ENCODE measurements at places on chromosomes 2 and 18.

GRCh38 chr2:109607766-109608165 lies 6.0 kb downstream of the SEPTIN10 start:
- DNase-seq, result no peak

- DNase-seq, result no peak
Measured at GRCh38 chr2:216339456-216340279, 32.6 kb downstream of the MARCHF4 start.

DNA sequence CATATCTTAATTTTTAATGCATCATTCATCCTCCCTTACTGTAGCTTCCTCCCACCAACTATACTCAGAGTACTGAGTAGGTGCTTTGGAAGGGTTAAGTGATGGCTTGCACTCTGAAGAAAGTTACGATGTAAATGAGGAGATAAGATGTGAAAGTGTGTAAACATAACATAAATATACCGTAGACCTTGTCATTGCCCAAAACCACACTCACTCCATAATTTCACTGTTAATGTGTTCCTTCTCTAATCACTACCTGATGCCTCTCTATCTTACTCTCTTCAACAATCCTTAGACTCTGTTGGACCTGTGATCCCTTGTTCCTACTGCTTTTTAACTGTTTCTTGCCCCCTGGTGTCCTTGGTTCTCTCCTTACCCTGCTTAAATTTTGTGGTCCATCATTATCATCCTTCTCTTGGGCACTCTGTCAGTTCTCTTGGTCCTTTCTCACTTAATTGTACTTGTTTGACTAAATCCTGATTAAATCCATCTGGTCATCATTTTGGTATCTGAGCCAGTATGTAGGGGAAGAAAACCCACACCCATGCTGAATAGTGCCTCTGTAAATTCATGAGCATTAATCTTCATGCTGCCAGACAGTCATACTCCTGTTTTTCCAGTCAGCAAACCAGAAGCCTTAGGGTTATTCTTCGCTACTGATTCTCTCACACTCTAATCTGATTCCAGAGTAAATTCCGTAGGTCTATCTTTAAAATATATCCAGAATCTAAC lies 45.0 kb downstream of the PMS1 start:
- no peak for DNase-seq

- no peak for DNase-seq
Measured at GRCh38 chr2:26458365-26459042, 19.4 kb downstream of the OTOF start.

DNA sequence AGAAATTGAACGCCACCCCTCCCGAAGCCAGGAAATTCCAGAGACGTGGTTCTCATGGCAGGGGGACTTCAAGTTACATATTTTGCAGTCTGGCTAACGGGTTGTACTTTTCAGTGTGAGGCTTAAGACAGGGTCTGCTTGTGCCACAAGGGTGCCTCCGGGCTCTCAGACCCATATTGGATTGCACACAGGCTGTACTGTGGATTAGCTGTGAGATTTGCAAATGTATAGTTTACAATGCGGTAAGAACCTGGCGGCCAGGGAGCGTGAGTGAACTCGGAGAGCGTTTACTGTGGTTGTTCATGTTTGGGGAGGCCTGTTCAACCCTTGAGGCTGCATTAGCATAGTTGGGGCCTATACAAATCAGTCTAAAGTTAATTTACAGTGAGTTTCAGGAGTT lies 143.9 kb upstream of the SIX2 start:
- DNase-seq, result no peak

- DNase-seq, result no peak
Measured at GRCh38 chr2:112629224-112629623, 16.5 kb upstream of the SLC20A1 start.

- DNase-seq, result no peak
Measured at GRCh38 chr2:224956706-224957105, 85.6 kb downstream of the DOCK10 start.

- no peak for DNase-seq
Measured at GRCh38 chr2:25453199-25453905, 111.6 kb upstream of the DNMT3A start.

DNA sequence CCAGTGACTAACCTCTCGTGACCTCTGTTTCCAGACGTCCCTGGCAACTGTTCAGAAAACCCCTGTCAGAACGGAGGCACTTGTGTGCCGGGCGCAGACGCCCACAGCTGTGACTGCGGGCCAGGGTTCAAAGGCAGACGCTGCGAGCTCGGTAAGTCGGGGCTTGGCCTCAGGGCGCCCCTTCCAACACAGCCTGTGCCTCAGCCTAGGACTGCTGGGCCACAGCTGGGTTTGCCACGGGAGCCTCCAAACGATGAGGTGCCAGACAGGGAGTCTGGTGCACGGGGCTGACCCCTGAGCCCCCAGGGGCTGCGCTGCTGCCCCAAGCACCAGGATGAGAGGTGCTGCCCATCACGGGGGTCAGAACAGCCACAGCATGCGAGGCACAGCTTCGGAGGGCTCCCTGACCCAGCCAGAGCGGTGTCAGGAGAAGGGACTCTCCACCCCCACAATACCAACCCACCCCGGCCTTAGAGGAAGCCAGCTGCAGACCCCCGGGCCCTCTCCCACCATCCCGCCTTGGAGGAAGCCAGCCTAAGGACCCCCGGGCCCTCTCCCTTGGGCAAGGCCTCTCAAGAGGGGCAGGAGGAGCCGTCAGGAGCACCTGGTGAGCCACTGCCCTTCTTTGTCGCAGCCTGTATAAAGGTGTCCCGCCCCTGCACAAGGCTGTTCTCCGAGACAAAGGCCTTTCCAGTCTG lies 20.3 kb downstream of the MTERF4 start:
- no peak for DNase-seq
